Aorta (tissue), 5 donors: ENCODE measurements at places on chromosomes 5 and 9. TPM values are rescaled to one million over a fixed set of nuclear protein-coding genes. Genes with fewer than 3 reads are reported as not detected.

CDH9 gene
- not detected for total RNA-seq

SEMA5A gene
- 21.8 TPM for total RNA-seq

FBXO38 gene
- 64.4 TPM for total RNA-seq

PCBD2 gene
- total RNA-seq: 9.2 TPM

SLIT3 gene
- total RNA-seq: 108 TPM

S100Z gene
- total RNA-seq: 0.87 TPM

ESM1 gene
- total RNA-seq: 1.1 TPM

FSTL4 gene
- not detected for total RNA-seq

OR13C3 gene
- not detected for total RNA-seq

MAML1 gene
- 35.3 TPM for total RNA-seq

SPOCK1 gene
- 67.8 TPM for total RNA-seq

ANKDD1B gene
- 2.1 TPM for total RNA-seq

QRFP gene
- not detected for total RNA-seq

CAMSAP1 gene
- total RNA-seq: 26.4 TPM

PPP2R2B gene
- 27.3 TPM for total RNA-seq

INSYN2B gene
- total RNA-seq: not detected

PCDH1 gene
- total RNA-seq: 41.9 TPM

ATG12 gene
- 52.5 TPM for total RNA-seq

IL31RA gene
- 3.7 TPM for total RNA-seq

NR2F1-AS1 gene
- 16.8 TPM for total RNA-seq

SPATA31E1 gene
- total RNA-seq: not detected

CBY3 gene
- total RNA-seq: not detected

APBA1 gene
- 12.6 TPM for total RNA-seq

TARS1 gene
- total RNA-seq: 76.6 TPM

ADAMTS12 gene
- 3.6 TPM for total RNA-seq

ARSB gene
- total RNA-seq: 17.2 TPM

CDK9 gene
- 103 TPM for total RNA-seq

SPAAR gene
- 4.5 TPM for total RNA-seq

TNFSF15 gene
- 0.29 TPM for total RNA-seq

CCL27 gene
- not detected for total RNA-seq

SPINK6 gene
- total RNA-seq: not detected

WNT8A gene
- total RNA-seq: not detected
